ENCODE measurements at places on chromosomes 2 and 18. TPM values are rescaled to one million over a fixed set of nuclear protein-coding genes. Genes with fewer than 3 reads are reported as not detected.

The TRIB2 gene
- 49.3 TPM for total RNA-seq

The LIPG gene
- total RNA-seq, result 0.66 TPM

The SERPINB10 gene
- total RNA-seq, result not detected

DNA sequence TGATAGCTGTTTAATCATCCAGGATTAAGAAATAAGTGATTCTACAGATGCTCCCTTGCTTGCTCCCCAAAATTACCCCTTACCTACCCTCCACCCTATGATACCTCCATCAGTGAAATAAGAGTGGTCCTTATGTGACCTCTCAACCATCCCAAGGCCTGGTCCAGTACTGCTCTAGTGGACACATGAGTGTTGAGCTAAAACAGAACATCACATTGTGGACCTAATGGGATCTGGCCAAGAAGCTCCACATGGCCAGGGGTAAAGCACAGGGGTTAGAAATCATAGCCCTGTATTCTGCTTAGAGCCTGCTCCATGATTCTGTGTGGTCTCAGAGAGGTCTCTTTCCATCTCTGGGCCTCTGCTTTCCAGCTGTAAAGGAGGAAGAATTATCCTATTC lies 355.6 kb downstream of the TNS1 start:
- DNase-seq, result no peak

GRCh38 chr18:37392648-37393047 lies 172.9 kb downstream of the CELF4 start:
- DNase-seq, result no peak

- no peak for DNase-seq
These were observed 78.2 kb downstream of the CAPN13 start for GRCh38 chr2:30729031-30729430.

DNA sequence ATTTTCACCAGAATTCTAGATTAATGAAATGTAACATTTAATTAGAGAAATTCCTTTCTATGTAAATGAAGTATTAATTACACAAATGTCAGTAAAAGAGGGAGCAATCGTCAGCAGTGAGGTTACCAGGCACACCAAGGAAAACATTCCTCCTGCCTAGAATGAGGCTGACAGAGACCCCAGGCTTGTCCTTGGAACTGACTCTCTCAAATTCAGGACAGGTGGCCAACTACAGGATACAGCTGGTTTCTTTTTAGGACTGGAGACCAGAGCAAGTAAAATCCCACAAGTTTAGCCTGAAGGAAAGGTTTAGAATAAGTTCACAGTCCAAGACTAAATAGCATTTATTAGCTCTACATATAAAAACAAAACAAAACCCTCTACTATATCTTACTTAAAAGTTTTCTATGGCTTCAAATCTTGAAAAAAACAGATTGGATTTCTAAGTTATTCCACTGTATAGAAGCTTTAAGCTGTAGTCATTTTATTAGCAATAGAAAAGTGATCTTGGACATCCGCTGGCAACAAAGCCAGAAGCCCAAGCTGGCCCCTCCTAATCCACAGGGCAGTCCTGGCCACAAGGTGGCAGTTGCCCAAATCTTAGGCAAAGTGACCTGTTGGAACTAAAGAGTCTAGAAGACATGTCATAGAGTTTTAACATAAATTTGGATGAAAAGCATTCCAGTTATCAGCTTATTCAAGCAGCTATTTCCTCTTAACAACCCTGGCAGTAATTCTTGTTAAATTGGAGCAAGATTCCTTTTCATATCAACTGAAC lies 81.0 kb downstream of the SP3 start:
- DNase-seq, result peak; percentile 70

- no peak for DNase-seq
These were observed 124.6 kb downstream of the TMEFF2 start for GRCh38 chr2:192070099-192070498.

GRCh38 chr2:144796164-144796563 lies 276.2 kb upstream of the ZEB2 start:
- DNase-seq, result no peak

- peak; percentile 25 for DNase-seq
These were observed 86.6 kb downstream of the MARCO start for GRCh38 chr2:119028327-119029174.
